NCI-H774 (cell line): ENCODE measurements at places on chromosomes 6 and 20.

DNA sequence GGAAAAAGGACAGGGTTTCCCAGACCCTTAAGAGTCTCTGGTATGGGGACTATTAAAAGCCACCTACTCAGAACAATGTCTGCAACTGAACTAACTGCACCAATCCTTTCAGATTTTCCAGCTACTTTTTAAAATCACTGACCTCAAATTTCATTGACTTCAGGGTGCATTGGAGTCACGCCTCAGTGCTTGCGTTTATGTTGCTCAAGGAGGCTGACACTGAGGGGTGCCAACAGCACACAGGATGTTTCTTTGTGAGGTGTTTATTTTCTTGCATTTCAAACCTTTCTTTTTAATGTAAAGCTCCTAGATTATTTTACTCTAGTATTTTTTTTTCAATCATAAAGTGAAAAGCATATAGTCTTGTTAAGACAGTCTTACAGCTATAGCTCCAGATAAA, 402.0 kb upstream of the SLC35B3 start:
- DNase-seq, result no peak

DNA sequence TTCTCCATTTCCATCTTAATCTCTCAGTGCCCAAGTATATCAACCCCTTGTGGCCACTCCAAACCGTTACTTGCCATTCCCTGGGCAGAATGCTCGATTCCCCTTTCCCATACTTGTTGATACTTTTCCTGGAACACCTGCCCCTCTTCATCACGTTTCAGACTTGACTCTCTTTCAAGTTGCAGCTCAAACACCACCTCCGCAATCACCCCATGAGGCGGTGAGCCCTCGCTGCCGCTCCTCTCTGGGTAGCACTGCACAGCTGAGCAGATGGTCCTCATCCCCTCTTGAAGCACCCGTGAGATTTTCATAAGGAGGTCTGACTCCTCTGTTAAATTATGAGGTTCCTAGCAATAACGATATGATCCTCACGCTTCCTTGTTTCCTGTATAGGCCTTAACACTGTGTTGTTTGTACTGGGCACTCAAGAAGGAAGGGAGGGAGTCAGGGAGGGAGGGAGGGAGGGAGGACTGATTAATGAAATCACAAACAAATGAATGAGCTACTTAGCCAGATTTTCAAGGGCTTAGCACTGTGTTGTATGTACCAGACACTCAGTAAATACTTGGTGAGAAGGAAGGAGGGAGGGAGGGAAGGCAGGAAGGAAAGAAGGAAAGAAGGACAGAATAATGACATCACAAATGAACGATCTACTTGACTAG, 8.0 kb upstream of the UQCC2 start:
- peak; percentile 50 for DNase-seq

GRCh38 chr20:44742304-44743079, 3.2 kb upstream of the KCNK15 start:
- no peak for DNase-seq

- DNase-seq, result no peak
These were observed 98.6 kb upstream of the MRPS10 start for GRCh38 chr6:42315991-42316970.

- DNase-seq, result no peak
These were observed 152.3 kb downstream of the ALDH8A1 start for GRCh38 chr6:134797400-134798113.

DNA sequence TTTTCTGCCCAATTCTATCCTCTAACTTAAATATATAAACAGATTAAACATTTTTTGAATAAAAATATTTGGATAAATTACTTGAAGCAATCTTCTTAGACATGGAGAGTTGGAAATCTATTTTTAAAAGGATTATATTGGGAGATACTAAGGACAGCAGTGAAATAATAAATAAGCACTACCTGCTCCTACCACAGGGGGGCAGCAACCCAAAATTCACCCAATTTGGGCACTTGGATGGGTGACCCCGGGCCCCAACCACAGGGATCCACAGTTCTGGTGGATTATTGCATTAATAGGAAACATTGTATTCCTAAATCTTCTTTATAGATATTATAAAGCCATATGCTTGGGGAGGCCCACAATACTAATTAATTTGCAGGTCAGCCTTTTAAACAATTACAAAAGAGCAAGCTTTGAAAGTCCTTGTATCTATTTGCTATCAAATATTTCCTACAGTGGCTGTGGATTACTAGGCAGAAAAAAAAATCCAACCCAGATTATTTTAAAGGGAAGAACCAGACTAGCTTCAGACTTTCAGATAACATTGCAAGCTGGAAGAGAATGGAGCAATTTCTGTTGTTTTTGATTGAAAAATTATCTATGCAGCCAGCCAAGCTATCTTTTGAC, 66.4 kb upstream of the PDE10A start:
- DNase-seq, result no peak

- DNase-seq, result no peak
These were observed 189.6 kb downstream of the GJA10 start for GRCh38 chr6:90083891-90084290.

- DNase-seq, result no peak
These were observed 108.8 kb downstream of the HUS1B start for GRCh38 chr6:548091-548490.
